ENCODE measurements at places on chromosomes 7 and 10.

- DNase-seq, result no peak
Observed at GRCh38 chr7:106142136-106142535, 30.0 kb upstream of the SYPL1 start.

DNA sequence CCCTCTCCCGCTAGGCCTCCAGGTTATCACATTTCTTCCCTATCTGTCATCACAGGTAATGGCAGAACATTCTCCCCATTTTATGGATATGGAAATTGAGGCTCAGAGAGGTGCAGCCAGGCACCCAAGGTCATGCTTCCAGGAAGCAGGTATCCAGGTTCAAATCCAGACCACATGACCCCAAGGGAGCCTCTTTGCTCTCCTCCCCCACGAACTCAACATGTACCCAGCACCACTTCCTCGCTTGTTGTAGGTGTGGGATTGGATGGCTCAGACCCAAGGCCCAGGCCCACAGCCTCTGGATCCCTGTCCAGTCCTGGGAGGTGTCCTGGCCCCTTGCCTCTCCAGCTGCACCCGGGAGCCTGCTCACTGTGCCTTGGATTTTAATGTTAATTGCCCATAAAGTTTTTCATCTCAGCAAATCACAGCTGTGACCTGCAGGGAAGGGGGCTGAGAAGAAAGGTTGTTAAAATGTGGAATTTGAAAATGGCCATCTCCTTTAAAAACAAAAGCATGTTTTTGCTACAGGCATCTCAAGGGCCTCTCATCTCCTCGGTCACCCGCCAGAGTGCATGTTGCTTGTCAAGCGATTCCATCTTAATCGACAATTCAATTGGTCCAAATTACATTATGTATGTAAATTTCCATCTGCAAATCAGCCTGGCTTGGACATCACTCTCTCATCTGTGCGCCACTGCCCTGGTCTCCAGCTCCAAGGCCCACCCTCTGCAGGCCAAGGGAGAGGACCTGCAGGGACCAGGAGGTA lies 205.4 kb upstream of the ZMIZ1 start:
- DNase-seq, result no peak

GRCh38 chr7:140192176-140192575 lies 15.4 kb upstream of the KDM7A start:
- DNase-seq, result no peak

GRCh38 chr7:100266576-100267354 lies 40.7 kb upstream of the SPDYE3 start:
- DNase-seq, result no peak

- DNase-seq, result peak; percentile 87
Observed at GRCh38 chr7:16345979-16346958, 75.1 kb downstream of the CRPPA start.

- DNase-seq, result no peak
Observed at GRCh38 chr10:450463-450862, 239.0 kb downstream of the DIP2C start.

DNA sequence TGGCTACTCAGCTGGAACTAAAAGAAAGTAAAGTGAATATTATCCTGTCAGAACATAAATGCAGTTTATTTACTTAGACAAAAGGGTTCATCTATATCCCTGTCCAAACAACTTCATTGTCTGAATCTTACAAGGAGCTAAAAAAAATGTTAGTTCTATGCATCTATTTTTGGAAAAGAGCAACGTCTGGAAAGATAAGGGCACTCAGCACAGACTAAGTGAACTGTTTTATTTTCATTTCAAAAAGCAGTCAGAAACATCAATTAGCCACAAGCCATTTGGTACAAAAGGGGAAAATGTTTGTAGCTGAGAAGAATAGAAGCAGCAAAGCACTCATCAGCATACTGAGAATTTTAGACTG lies 245.5 kb downstream of the FOXP2 start:
- no peak for DNase-seq

GRCh38 chr10:95451568-95452524 lies 109.3 kb downstream of the SORBS1 start:
- peak; percentile 8 for DNase-seq

GRCh38 chr10:86688398-86688921 lies 20.1 kb downstream of the LDB3 start:
- DNase-seq, result peak; percentile 69

DNA sequence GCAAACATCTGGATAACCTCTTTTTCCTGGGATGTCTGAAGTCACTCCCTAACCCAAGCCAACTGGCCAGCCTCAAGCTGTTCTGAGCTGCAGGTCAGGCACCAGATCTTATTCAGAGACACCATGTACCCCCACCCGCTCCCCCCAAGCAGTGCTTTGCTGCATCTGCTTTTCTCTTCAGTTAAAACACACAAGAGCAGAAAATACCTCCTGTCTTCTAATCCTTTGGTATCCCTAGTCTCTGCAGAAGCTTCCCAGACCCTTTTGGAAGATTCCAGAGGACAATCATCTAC lies 3.0 kb downstream of the ZNF488 start:
- no peak for DNase-seq

GRCh38 chr7:12719141-12719919 lies 31.9 kb downstream of the ARL4A start:
- peak; percentile 80 for DNase-seq

DNA sequence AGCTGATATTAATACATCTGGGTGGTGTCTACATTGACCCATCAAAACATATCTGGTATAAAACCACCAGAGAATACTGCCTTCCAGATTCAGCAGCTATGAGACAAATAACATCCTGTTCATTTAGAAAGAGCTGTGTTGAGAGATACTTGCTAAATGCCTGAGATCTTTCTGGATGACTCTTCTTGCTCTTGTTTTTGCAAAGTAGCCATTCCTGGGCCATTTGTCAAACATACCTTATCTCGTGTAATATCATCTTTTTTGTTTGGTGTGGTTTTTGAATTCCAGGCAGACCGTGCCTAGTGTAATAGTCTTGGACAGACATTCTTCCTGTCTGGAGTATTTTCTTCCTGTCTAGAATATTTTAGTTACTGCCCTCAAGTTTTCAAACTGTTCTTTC lies 74.7 kb upstream of the PRR15 start:
- DNase-seq, result peak; percentile 94

DNA sequence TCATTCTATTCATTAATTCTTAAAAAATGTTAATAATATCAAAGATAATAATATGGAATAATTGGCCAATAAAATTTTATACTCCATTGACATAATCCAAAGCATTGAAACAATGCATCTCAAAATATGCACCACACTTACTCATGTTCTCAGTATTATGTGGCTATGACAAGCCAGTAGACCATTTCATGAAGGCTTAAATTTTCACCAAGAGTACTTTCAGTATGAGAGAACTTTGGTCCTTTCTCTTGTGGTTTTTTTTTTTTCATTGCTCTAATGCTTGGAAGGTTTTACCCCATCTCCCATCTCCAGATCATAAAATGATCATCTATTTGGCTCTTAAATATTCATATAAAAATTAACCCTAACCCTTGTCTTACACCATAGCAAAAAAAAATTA lies 45.5 kb upstream of the TMEM140 start:
- DNase-seq, result no peak

DNA sequence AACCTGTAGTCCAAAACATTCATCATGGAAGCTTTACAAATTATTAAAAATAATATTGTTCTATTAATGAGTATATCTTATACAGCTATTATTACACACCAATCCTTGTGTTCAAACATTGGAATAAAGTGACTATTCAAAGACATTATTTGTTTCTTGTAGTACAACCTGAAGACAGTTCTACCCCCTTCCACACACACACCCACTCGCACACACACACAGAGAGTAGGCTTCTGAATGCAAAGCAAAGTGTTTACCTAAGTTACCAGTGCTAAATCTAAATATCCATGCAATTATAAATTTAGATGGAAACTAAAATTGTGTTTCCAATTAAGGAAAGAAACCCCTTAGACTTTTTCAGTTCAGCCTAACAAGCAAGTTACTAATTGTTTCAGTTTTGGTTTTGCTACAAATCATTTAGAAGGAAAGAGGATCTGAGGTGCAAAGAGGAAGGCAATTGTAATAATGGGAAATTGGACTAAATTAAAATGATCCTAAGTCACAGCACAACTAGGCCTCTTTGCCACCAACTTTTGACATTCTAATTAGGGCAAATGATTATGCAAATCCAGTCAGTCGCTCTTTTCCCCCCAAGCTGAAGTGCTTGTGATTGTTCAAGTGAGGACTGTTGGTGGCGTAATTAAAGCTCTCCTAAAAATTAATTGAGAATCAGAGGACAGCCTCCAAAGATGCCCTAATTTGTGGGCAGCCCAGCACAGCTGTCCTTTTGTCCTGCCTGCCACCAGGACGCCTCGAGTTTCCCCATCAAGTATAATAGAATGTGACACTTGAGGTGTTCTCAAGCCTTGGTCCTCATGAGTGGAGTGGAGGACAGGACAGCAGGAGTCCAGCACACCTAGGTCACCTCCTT lies 19.9 kb upstream of the ATOH7 start:
- no peak for DNase-seq

GRCh38 chr7:76369018-76369417 lies 10.2 kb upstream of the YWHAG start:
- no peak for DNase-seq

- DNase-seq, result peak; percentile 76
Observed at GRCh38 chr7:129923709-129924108, 29.1 kb downstream of the UBE2H start.

GRCh38 chr10:4102802-4103344 lies 317.9 kb upstream of the KLF6 start:
- no peak for DNase-seq

DNA sequence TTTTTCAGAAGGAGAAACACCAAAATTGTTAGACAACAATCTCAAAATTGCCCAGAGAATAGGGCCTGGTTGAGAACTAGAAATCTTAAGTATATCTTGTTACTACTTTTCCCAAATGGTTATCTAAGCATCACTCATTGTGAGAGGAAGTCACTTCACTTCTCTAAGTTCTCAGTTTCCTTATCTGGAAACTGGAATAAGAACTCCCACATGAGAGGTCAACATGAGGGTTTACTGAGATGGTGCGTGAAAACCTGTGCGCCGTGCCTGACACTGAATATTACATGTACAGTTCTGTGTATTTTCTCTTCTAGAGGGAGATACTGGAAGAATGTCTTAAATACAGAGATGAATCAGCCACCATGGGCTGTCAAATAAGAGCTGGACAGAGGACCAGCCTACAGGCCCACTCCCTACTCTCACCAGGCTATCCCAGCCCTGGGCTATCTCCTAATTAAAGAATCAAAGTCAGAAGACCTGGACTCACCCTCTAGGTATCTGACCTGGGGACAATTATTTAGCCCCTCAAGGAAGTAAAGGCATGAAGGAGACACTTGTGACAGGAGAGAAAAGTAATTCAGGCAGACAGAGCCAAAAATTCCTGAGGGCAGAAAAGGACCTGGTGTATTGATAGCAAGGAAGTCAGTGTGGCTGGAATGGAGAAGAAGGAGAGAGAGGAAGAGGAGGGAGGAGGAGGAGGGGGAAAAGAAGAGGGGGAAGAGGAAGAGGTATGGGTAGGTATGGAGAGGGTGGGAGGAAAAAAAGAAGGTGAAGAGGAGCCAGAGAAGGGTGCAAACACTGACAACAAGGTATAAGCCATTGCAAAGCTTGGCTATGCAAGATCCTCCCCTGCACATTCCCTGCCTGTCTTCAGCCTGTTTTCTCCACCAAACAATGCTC lies 44.9 kb downstream of the CCDC71L start:
- no peak for DNase-seq

GRCh38 chr10:62136931-62137330 lies 131.7 kb downstream of the RTKN2 start:
- peak; percentile 33 for DNase-seq

- no peak for DNase-seq
Observed at GRCh38 chr10:79203014-79203644, 134.4 kb downstream of the ZMIZ1 start.

GRCh38 chr7:158369290-158369689 lies 218.3 kb downstream of the PTPRN2 start:
- DNase-seq, result no peak

GRCh38 chr10:67492317-67493019 lies 203.5 kb downstream of the CTNNA3 start:
- DNase-seq, result no peak

GRCh38 chr10:5581670-5582566 lies 57.2 kb downstream of the CALML3 start:
- DNase-seq, result no peak

DNA sequence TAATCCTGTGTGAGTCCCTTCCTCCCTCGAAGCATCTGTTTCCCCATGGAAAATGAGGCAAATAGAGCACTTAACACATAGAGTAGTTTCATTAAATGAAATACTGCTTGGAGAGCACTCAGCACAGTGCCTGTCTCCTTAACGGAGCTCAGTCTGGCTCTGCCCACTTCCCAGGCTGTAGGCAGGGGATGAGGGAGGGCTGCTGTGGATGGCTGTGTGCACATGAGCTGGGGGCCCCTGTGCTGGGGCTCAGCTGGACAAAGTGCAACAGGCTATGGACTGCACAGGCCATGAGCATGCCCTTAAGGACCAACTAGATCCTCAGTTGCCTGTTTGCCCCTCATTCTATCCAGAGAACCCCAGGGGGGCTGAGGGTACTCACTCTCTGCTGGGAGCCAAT lies 14.5 kb downstream of the ZCCHC24 start:
- DNase-seq, result no peak

DNA sequence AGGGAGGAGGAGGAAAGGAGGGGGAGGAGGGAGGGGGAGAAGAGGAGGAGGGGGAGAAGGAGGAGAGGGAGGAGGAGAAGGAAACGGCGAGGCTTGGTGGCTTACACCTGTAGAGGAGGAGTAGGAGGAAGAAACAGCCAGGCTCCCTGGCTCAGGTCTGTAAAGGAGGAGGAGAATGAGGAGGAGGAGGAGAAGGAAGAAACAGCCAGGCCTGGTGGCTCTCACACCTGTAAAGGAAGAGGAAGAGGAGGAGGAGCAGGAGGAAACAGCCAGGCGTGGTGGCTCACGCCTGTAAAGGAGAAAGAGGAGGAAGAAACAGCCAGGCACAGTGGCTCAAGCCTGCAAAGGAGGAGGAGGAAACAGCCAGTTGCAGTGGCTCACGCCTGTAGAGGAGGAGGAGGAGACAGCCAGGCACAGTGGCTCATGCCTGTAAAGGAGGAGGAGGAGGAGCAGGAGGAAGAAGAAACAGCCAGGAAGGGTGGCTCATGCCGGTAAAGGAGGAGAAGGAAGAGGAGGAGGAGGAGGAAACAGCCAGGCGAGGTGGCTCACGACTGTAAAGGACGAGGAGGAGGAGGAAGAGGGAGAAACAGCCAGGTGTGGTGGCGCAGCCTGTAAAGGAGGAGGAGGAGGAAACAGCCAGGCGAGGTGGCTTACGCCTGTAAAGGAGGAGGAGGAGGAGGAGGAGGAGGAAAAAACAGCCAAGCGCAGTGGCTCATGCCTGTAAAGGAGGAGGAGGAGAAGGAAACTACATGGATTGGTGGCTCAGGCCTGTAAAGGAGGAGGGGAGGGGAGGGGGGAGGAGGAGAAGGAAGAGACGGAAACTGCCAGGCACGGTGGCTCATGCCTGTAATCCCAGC lies 14.9 kb upstream of the CRCP start:
- peak; percentile 92 for DNase-seq

- peak; percentile 11 for DNase-seq
Observed at GRCh38 chr10:113414543-113414942, 138.3 kb upstream of the HABP2 start.

DNA sequence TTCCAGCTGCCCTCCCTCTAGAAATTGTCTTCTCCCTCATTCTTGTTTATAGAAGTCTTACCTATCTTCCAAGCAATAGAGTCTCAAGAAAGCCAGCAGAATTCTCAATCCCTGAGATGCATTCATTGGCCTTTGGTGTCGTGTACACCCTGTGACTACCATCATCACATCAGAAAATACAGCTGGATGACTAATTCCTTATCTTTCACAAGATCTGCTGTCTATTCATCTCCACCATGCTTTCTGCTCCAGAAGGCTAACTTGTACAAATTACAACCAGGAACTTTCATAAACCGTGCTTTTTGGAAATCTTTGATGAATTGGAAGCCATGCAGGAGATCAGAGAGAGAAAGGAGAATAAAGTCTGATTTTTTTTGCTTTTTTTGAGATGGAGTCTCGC lies 1062.9 kb upstream of the GHITM start:
- DNase-seq, result no peak
